D341Med (cell line): ENCODE measurements at places on chromosomes 12 and 14.

- DNase-seq: no peak
Measured at GRCh38 chr12:72631926-72632685, 359.9 kb downstream of the TRHDE start.

- no peak for DNase-seq
Measured at GRCh38 chr14:38882533-38882932, 220.5 kb downstream of the SEC23A start.

DNA sequence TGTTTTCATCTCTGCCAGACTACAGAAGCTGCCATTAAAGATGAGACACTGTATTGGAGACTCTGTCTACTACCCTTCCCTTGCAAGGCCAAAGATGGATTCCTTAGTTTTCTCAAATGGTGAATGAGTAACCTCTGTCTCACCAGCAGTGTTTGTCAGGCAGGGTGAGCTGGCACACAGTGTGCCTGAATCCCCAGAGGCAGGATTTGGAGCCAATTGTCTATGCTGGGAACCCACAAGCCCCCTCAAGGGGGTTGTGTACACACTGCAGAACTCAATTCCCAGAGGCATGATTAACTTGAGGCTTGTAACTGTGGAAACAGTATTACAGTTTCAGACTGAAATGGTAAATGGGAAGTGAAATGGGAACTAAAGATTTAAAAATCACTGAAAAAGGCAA, 136.8 kb upstream of the PTPRB start:
- peak; percentile 65 for DNase-seq

DNA sequence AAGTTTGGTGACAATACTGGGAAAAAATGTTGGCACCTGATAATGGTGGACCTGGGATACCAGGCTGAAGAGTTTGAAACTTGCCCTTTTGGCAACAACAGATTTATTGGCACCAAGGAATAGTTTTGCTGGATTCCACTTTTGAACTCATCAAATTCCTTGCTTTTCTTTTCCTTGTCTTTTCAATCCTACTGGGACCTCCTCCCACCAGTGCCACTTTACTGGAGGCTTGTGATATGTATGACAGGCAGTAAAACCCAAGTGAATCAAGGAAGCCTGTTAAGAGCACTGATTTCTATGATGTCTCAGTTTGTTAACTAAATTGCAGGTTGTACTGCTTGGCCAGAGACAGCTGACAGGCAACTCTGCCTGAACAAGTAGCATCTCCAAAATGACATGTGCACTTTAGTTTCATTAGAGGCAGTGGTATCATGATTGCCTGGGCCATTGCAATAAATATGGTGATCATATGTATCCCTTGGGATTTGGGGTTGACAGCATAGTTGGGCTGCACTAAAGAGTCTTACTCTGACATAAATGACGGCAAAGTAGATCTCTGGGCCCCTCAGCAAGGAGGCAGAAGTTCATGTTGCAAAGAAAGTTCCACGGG, 565.4 kb downstream of the DIO2 start:
- no peak for DNase-seq

DNA sequence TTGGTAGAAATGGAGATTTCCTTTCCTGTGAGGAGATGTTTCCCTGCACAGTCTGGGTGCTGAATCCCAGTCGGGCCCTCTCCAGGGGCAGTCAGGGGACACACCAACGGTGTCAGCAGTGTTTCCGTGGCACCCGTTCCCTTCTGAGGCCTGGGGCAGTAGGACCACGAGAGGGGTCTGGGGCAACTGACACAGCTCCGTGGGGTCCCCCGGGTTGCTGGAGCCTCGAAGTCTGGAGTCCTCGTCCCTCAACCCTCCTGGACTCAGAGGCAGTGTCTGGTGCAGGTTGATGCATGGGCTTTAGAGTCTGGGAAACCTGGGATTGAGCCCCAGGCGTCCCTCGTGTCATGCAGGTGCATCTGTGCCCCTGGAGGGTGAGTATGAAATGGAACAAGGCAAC, 327.3 kb downstream of the ADGRD1 start:
- DNase-seq: no peak

DNA sequence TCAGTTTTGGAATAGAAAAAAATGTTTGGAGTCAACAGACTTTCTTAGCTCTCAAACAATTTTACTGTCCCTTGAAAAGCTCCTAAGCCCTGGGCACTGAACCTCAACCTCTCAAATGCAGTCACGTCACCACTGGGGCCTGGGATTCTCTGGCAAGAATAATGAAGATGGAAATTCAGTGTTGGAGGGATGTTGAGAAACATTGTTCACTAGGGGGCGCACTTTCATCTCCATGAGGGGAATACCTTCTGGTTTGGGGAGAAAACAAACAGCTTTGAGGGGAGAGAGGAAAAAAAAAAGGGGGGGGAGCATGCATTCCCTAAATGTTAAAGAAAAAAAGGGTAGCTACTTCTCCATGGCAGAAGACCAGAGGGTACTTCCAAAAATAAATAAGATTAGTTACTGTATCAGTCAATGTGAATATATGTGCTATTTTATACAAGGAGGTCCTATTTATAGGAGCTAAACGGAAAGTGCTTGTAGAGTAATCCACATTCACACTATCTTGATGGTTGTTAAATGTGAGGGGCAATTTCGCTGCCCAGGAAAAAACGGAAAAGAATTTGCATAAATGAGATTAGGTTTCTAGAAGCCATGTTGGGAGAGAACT, 5.8 kb upstream of the TBPL2 start:
- DNase-seq: peak; percentile 70

DNA sequence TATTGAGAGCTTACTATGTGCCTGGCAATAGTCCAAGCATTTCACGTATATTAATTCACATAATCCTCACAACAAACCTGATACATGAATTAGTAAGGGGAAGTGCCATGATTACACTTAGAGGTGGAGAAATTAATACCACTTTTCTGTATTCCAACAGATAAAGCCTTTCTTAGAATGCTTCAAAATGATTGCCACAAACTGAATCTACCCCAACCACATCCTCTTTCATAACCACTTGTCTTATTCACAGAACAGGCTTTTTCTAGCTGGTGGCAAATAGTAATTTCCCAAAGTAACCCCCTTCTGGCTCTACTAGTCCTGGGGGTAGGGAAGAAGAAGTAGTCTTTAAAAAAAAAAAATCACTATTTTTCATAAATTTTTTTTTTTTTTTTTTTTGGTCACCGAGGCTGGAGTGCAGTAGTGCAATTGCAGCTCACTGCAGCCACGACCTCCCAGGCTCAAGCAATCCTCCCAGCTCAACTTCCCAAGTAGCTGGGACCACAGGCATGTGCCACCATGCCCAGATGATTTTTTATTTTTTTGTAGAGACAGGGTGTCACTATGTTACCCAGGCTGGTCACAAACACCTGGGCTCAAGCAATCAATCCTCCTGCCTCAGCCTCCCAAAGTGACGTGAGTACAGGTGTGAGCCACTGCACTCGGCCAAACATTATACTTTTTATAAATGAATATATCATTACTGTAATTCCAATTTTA, 59.0 kb upstream of the ARID2 start:
- DNase-seq: no peak

GRCh38 chr12:11641522-11641921, 8.0 kb upstream of the ETV6 start:
- no peak for DNase-seq

- peak; percentile 71 for DNase-seq
Measured at GRCh38 chr12:105464406-105464805, 133.9 kb downstream of the C12orf75 start.

GRCh38 chr12:2058837-2059236, 6.0 kb downstream of the CACNA1C start:
- no peak for DNase-seq

- no peak for DNase-seq
Measured at GRCh38 chr14:57686304-57686703, 179.6 kb downstream of the SLC35F4 start.

DNA sequence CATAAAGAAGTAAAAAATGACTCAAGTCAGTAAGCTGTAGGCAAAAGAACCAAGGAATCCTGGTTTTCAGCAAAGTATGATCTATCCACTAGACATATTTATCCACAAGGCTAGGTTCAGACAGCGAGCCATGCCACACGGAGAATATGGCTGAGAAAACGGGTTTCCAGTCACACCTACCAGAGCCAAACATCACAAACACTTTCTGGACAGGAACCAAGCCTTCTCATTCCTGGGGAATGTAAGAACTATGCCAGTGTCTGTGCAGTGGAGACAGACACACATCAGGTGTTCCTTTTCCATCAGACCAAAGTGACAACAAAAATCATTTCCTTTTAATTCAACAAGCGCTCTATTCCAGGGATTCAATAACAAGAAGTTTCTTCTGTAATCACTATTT, 41.1 kb downstream of the AREL1 start:
- no peak for DNase-seq

DNA sequence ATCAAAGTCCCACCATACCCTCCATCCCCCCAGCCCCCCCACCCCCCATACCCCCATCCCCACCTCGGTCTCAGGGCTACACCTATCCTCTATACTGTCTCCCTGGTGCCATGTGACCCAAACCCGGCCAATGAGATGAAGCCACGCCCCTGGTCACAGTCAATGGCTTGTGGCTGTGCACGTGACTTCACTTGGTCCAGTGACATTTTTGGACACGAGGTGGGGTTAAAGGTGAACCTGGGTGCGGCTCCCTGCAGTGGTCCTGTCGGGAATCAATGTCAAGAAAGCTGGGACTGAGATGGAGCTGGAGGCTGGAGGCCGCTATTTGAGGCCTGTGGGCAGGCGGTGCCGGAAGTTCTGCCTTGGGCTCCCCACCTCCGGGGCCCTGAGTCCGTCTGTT, 100.7 kb upstream of the MAP1LC3B2 start:
- no peak for DNase-seq

DNA sequence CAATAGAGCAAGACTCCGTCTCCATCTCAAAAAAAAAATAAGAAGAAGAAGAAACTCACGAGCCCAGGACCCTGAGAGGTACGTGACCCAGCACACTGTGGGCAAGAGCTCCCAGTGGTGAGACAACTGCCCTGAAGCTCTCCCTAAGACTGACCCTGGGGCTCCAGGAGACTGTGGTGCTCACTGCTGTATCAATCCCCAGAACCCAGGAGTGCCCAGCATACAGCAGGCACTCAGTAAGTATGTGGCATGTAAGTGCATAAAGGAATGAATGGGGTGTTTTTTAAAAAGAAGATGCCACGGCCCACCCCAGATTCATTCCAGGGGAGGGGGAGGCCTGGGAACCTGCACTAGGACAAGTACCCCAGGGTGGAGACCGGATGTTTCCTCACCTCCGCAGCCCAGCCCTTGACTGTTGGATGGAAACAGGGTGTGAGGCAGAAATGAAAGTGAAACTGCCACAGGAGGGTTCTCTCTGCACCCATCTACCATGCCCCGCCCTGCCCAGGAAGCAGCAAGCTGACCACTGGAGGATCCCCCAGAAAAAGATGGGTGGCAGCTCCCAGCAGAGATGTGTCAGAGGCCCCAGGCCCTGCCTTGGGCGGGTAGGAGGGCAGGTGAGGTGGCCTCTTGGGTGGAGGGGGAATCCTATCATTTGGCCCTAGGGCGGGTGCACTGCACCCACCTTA, 12.2 kb downstream of the ITPK1 start:
- no peak for DNase-seq

GRCh38 chr12:32612658-32613614, 66.2 kb upstream of the DNM1L start:
- DNase-seq: no peak

GRCh38 chr12:72278894-72279293, 6.7 kb downstream of the TRHDE start:
- DNase-seq: no peak

DNA sequence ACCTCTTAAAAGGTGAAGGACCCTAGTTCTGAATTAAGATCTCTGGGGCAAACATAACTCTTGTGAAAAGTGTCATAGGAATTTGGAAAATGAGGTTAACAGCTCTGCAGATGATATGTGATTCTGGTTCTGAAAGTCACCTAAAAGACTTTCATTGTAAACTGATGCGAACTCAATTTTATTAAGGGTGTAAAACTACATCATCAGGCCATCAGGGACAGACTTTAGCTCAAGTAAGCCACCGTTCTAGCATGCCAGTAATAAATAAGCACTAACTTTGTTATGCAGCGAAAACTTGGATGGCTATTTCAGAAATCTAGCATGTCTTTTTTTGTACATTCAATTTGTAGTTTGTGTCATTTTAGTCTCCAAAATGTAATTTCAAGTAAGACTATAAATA, 61.6 kb downstream of the R3HDM2 start:
- no peak for DNase-seq

GRCh38 chr14:82796086-82796485, 1262.4 kb upstream of the SEL1L start:
- DNase-seq: peak; percentile 21

- DNase-seq: no peak
Measured at GRCh38 chr12:104042580-104042979, 7.4 kb downstream of the GLT8D2 start.

- DNase-seq: no peak
Measured at GRCh38 chr12:122160761-122161160, 13.3 kb downstream of the IL31 start.

GRCh38 chr12:1529862-1530591, 64.4 kb downstream of the FBXL14 start:
- peak; percentile 77 for DNase-seq

GRCh38 chr14:34460841-34461240, 1.2 kb downstream of the SPTSSA start:
- DNase-seq: no peak

DNA sequence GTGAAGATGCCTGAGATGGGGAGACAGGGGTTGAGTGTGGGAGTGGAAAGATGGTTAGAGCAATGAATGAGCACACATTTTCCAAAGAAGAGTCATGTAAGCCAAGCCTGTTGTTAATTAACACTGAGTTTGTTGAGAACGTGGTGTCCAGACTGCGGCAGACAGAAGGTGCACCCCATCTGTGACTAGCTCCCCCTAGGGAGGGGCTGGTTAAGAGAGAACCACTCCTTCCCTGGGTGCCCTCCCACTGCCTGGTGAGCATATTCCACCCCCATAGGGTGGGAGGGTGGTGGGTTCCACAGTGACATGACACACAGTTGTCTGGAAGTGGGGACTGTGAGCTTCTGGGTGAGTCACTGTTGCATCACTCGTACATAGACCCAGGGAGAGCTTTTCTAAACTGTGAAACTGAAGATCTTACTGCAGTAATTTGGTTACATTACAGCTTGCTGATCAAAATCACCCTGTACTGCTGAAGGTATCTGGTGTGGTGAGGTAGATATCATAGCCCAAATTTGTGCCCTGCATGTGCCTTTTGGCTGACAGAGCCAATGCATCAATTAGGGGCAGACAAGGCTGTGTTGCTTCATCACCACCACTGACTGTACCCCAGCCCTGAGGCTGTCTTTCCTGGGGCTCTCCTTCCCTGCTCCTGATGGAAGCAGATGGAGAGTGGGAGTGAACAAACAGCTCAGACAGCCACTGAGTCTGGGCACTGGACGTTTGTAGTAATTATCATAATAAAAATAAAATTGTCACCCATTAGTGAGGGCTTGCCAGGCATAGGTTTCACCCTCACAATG, 150.9 kb downstream of the EMP1 start:
- peak; percentile 35 for DNase-seq

DNA sequence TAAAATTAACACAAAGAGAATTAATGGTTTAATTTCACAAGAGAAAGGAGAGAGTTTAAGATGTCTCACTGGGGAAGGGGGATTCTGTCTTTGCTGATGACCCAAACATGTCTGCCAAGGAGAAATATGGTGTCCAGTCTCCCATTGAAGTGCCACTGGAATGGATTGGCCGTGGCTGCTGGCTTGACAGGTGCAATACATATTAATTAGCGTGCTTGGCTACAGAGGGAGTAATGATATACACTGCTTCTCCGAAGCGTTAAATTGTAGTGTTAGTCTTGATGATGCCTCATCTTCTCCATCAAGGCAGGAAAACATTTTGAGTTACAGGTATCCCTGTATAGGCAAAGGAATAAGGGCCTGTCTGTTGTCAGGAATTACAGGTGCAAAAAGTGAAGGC, 393.4 kb upstream of the TMPO start:
- DNase-seq: no peak

GRCh38 chr14:95253039-95253630, 66.6 kb downstream of the CLMN start:
- DNase-seq: no peak

- DNase-seq: no peak
Measured at GRCh38 chr12:92312463-92312964, 166.9 kb upstream of the BTG1 start.
